ENCODE measurements at places on chromosomes 5 and 9. TPM values are rescaled to one million over a fixed set of nuclear protein-coding genes. Genes with fewer than 3 reads are reported as not detected.

The RANBP6 gene
- 31.6 TPM for total RNA-seq

The SLC46A2 gene
- total RNA-seq = not detected

The FST gene
- total RNA-seq = 56.2 TPM

The ADGRD2 gene
- total RNA-seq = not detected

The LRRC19 gene
- not detected for total RNA-seq

The CEL gene
- total RNA-seq = 0.45 TPM

The FOXD4L5 gene
- total RNA-seq = not detected

The GABRA6 gene
- total RNA-seq = 1.9 TPM

The CDC25C gene
- 15.5 TPM for total RNA-seq
